RKO (cell line): ENCODE measurements at places on chromosomes 1 and 21.

DNA sequence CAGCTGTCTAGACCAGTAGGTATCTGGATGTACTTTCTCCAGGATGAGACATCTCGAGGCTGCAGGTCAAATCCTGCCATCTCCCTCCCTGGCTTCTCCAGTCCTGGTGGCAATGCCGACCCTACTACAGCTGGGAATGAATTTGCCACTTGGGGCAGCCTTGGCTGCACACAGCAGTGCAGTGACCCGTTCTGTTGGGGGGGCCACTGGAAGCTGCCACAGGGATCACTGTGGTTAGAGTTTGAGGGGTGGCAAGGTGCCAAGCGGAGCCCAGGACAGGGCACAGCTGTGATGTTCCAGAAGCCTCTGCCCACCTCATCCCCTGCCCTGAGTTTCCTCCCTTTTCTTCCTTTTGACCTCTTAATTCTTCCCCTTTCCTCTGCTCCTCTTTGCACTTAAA lies 17.1 kb downstream of the COL6A2 start:
- DNase-seq: no peak

DNA sequence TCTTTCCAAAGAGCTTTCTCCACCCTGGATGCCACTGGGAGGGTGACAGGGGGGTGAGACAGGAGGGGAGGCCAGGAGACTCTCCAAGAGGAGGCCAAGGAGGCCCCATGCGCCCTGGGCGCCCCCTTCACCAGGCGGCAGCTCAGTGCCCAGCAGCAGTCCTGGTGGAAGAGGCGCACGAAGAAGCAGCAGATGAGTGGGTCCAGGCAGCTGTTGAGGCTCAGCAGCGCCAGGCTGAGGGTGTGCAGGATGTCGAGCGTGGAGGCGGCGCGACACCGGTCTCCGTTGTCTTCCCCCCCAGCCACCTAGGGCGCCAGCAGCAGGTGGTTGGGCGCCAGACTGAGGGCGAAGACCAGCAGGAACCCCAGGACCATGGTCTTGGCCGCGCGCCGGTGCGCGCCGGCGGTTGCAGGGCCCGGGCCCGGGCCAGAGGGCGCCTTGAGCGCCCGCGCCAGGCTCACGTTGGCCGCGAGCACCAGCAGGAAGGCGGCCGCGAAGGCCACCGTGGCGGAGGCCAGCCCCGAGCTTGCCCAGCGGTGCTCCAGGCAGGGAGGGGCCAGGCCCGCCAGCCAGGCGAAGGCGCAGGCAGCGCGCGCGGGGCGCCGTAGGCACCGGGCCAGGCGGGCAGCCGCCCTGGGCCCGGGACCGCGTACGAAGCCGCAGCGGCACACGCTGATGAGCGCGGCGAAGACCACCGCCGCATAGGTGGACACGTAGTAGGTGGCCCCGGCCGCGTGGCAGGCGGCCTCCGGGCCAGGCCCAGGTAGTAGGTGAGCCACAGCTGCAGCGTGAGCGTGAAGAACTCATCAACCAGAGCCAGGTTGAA lies 8.6 kb downstream of the TMEM35B start:
- DNase-seq: no peak

GRCh38 chr1:29502225-29502910 lies 266.0 kb downstream of the PTPRU start:
- no peak for DNase-seq

DNA sequence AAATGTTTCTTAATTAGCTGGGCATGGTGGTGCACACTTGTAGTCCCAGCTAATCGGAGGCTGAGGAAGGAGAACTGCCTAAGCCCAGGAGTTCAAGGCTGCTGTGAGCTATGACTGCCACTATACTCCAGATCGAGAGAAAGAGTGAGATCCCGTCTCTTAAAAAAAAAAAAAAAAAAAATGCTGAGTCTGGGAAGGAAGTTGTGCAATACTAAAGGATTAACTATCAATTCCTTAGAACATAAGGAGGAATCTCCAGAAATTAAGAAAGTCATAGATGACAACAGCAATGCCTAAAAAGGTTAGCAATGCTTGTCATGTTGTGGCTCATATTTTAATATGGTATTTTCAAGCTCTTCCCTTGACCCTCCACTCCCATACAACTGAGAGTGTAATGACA lies 5.3 kb downstream of the LUZP1 start:
- DNase-seq: no peak

DNA sequence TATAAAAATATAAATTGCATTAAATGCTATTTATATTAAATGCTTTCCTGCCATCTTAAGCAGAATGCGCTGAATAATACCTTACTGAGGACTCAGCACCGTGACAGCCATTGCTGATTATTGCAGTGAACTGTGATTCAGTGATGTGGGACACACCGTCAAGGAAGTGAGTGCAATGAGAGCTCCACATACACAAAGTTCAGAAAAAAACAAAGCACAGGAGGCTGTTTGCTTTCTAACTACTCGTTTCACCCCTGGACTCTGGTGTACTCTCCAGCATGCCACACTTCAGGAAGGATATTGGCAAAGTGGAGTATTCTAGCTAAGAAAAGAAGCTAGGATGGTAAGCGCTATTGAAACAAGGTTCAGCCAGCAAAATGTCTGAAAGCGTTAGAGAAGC lies 57.4 kb upstream of the CXADR start:
- DNase-seq: no peak

GRCh38 chr1:32897082-32898049 lies 3.8 kb downstream of the TMEM54 start:
- no peak for DNase-seq

DNA sequence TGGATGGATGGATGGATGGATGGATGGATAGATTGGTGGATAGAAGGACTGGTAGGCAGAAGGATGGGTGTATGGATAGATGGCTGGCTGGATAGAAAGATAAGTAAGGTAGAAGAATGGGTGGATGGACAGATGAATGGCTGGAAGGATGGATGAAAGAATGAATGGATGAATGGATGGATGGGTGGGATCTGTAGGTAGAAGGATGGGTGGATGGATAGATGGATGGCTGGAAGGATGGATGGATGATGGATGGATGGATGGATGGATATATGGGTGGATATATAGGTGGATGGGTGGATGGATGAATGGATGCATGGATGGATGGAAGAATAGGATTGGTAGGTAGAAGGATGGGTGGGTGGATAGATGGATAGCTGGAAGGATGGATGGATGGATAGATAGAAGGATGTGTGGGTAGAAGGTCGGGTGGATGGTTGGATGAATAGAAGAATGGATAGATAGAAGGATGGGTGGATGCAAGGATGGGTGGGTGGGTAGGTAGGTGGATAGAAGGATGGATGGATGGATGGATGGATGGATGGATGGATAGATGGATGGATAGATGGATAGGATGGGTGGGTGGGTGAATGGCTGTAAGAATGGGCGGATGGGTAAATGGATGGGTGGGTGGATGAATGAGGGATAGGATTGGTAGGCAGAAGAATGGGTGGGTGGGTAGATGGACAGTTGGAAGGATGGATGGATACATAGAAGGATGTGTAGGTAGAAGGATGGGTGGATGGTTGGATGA lies 7.5 kb downstream of the MASP2 start:
- no peak for DNase-seq

- DNase-seq: no peak
Observed at GRCh38 chr1:182056601-182057366, 4.7 kb downstream of the ZNF648 start.

DNA sequence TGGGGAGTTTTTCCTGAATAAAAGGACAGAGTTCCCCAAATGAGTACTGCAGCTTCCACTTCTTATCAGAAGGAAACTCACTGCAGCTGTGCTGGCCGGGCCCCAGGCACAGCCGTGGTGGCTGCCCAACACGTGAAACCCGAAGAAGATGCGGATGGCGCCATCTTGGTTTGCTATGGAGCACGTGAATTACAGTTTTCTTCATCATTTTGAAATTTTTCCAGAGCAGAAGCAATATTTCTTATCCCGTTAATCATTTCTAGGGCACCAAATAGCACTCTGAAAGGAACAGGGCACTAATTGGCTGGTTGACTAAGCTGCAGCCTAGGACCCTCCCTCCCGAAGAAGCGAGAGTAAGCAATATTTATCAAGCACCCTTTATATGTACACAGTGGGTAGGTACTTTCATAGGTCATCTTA lies 63.2 kb upstream of the EPS8L3 start:
- DNase-seq: no peak
